Smooth muscle cell of the pulmonary artery (primary cell): ENCODE measurements at places on chromosomes 3 and 15. TPM values are rescaled to one million over a fixed set of nuclear protein-coding genes. Genes with fewer than 3 reads are reported as not detected.

Gene SOX2
- 0.63 TPM in 1 of 2 replicates, not detected in the other for total RNA-seq

Gene RPL32
- total RNA-seq = 1,275 and 1,429 TPM in 2 replicates

Gene CD200
- total RNA-seq = 12.3 and 12.8 TPM in 2 replicates

Gene CMTM8
- total RNA-seq = 0.23 and 0.78 TPM in 2 replicates

Gene IMPG2
- 0.26 and 0.33 TPM in 2 replicates for total RNA-seq

Gene COL7A1
- total RNA-seq = 32.6 and 40.7 TPM in 2 replicates

Gene KBTBD12
- 0.03 TPM in 1 of 2 replicates, not detected in the other for total RNA-seq

Gene C3orf85
- not detected in 2 replicates for total RNA-seq

Gene TMEM207
- not detected in 2 replicates for total RNA-seq

Gene ADGRG7
- 0.07 TPM in 1 of 2 replicates, not detected in the other for total RNA-seq

Gene MESD
- 19.4 and 23.5 TPM in 2 replicates for total RNA-seq

Gene OR4M2
- total RNA-seq = not detected in 2 replicates

Gene NR2E3
- 0.13 and 0.20 TPM in 2 replicates for total RNA-seq

Gene GADL1
- 0.07 TPM in 1 of 2 replicates, not detected in the other for total RNA-seq

Gene GPR156
- 0.65 and 2.0 TPM in 2 replicates for total RNA-seq

Gene ATP13A4
- total RNA-seq = 0.36 and 0.46 TPM in 2 replicates
